EH (cell line): ENCODE measurements at places on chromosomes 2 and 18.
A peak's percentile ranks its signal among the peaks of the same experiment; 100 is the strongest.

GRCh38 chr2:187545238-187545751 lies 8.9 kb downstream of the TFPI start:
- DNase-seq = no peak

GRCh38 chr2:75500633-75501032 lies 60.1 kb downstream of the EVA1A start:
- DNase-seq = peak; percentile 72

DNA sequence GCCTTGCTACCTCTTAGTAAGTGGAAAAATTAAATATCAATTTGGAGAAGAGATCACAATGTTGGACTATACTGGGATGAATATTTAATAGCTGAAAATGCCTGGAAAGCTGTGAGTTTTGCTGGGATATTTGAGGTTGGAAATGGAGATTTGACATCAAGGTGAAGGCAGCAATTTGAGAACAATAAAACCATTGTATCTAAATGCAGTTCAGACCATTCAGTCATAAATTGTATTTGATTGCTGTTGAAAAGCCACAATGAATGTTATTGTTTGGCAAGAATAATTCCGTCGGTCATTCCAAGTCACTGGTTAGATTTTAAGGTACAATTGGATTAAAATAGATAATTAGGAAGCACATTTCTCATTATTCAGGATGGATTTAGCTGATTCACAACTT lies 325.6 kb downstream of the HRH4 start:
- DNase-seq = no peak

- DNase-seq = no peak
Observed at GRCh38 chr2:126719833-126720351, 63.9 kb downstream of the GYPC start.

GRCh38 chr2:201151127-201151981 lies 31.6 kb upstream of the CASP10 start:
- peak; percentile 97 for DNase-seq

DNA sequence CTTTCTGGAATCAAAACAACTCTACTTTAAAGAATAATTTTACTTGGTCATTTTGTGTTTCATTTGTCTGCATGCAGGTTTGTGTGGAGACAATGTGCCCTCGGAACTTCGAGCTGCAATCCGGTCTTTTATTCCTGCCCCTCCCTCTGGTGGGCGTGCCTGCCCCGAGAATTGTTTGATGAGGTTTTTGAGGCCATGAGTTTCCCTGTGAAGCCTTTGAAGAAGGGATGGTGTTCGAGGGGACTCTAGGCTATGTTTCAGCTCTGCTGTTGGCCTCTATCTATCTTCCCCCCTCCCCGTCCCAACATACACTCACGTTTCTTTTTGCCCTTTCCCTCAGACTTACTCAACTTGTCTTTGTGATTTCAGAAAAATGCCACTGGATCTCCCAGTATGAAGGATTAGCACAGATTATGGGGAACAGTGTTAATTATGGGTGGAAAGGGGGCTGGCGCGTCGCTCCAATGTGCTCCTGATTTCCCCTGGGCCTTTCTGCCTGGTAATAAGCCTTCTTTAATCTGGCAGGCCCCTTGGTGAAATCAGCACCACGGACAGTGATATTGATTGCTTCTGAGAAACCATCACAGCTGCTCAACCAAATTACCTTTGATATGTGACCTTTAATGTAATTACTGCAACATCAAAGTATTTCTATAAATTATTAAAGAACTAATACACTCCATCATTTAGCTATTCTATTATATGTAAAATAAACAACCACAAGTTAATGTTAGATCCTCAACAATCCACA lies 82.2 kb downstream of the CELF4 start:
- DNase-seq = peak; percentile 36

DNA sequence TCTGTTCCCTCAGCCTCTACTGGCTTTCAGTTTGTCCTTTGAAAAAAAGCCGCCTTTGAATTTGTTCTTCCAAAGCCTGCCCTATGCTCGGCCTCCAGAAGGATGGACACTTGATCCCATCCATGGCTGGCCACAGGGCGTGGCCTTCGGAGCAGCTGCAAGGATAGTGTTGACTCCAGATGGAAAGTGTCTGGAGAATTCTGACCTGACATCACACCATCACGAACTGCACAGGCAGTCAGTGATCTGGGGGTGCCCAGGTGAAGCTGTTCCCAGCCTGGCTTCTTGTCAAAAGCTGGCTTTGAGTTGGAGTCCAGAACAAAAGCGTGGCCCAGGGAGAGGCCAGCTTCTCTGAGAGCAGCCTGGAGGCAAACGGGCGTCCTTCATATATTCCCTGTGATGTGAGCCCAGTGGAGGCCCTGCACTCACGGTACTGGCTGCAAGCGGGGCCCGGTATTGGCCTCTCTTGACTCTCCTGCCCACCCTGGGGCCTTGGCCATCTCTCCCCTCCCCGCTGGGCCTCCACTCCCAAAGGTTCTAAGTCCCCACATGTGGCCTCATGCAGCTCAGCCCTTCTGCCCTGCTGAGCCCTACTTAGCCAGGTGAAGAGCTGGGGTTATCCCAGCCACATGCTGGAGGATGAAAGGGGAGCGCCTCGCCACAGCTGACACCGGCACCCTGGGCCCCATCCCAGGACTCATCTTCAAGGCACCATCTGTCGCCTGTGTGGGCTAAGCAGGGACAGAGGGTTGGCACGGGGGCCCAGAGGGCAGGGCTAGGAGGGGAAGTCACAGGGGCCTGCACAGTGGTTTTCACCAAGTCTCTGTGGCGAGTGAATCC lies 20.4 kb upstream of the ATOH8 start:
- no peak for DNase-seq

GRCh38 chr2:45822272-45822630 lies 170.8 kb downstream of the PRKCE start:
- DNase-seq = no peak

- DNase-seq = no peak
Observed at GRCh38 chr2:69386360-69386759, 667 bp downstream of the GFPT1 start.

- DNase-seq = no peak
Observed at GRCh38 chr2:22867973-22868372, 517.0 kb upstream of the KLHL29 start.

DNA sequence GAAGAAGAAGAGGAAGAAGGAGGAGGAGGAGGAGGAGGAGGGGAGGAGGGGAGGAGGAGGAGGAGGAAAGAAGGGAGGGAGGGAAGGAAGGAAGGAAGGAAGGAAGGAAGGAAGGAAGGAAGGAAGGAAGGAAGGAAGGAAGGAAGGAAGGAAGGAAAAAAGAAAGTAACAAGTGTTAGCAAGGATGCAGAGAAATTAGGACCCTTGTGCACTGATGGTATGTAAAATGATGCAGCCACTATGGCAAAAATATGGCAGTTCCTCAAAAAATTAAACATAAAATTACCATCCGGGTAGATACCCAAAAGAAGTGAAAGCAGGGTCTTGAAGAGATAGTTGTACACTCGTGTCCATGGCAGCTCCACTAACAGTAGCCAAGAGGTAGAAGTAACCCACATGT lies 67.4 kb downstream of the DYM start:
- DNase-seq = no peak

DNA sequence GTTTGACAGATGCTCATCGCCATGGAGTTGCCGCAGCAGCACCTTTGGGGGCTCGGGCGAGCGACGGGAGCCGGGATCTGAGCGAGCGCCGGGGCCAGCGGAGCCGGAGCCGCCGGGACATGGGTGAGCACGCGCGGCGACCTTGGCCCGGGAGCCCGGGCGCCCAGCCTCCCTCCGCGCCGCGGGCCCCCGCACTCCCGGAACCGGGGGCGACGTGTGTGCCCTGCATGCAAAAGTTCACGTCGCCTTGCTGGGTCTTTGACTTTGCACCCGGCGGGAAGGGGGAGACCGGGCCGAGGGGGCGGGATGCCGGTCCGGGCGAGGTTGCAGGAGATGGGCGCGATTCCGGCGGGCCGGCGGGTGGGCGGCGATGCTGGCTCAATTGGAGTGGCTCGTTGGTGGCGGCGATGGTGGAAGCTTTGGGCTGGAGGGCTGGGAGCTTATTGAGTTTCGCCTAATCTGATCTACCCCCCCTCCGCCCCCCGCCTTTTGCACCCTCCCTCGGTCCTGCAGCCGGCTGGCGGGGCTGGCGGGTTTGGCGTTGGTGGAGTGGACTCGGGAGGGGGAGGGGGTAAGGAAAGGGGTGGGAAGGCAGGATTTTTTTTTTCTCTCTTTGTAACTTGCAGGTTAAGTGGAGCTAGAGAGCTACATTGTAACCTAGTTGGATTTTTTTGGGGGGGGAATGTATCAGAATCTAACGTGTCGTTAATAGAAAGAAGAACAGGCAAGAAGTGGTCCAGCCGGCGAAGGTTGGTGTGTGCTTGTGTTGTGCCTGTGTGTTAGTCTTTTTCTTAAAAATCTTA lies at the start of gene SETBP1:
Gene SETBP1, plus strand, starts transcription at position 616 of the 803 bp plus-strand sequence. CDS start 20,459 bp downstream, outside the sequence.
- peak; percentile 17 for DNase-seq

DNA sequence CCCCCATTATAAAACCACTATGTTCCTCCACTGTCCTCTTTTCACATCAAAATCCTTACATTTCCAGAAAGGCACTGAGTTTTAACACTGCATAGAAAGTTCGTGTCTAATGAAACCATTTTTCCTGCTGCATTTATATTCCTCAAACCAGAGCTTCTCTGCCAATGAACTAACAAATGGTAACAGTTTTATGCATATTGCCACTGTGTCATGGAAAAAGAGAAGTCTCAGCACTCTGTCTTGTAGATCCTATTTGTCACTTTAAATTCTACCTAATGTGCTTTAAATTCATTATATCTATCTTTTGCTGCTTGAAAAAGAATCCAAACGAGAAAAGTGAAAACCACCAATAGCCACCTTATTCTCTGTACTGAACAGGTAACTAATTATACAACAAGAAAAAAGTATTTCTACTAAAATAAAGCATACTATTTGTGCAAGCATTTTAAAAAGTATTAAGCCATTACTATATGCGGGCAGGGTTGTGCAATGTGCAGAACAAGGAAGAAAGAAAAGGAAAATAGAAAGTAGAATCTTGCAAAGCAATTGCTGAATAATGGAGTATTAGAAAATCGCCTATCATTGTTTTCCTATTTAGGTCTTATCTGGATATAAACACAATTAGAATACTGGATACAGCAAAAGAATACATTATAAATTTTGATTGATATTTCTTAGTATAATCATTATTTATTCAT lies 328.9 kb downstream of the ZEB2 start:
- DNase-seq = no peak

GRCh38 chr2:96801005-96801785 lies 14.9 kb upstream of the CNNM3 start:
- DNase-seq = peak; percentile 55

GRCh38 chr2:220646424-220646823 lies 925.7 kb downstream of the EPHA4 start:
- no peak for DNase-seq

DNA sequence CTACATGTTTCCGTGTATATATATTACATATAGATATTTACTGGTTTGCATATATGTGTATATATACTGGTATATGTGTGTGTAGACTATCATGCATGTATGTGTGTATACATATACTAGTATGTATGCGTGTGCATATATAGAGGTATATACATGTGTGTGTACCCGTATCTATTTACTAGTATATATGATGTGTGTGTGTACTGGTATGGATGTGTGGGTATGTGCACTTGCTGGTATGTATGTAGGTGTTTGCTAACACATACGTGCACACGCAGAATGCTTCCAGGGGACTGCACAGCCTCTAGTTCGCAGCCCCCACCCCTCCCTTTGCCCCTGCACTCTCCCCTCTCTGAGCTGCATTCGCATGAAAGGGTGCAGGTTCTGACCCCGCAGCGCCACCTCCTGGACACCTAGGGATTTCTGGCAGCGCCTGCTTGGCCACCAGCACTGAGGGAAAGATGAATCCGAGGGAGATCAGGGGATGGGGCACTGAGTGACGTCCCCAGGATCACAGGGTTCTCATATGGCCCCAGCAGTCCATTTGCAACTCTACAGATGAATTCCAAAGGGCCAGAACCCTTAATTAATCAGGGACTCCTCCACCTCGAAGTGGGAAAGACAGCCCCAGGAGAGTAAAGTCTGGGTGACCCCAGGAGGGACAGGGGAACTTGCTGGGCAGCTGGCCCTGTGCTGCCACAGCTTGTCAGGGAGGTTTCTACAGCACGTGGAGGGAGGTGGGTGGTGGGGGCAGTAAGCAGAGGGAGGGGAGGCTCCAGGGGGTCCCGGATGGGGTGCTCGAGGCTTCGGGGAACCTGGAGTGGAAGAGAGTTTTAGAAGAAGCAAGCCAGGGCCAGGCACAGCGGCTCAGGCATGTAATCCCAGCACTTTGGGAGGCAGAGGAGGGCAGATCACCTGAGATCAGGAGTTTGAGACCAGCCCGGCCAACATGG lies 66.8 kb upstream of the ASAP2 start:
- peak; percentile 67 for DNase-seq

DNA sequence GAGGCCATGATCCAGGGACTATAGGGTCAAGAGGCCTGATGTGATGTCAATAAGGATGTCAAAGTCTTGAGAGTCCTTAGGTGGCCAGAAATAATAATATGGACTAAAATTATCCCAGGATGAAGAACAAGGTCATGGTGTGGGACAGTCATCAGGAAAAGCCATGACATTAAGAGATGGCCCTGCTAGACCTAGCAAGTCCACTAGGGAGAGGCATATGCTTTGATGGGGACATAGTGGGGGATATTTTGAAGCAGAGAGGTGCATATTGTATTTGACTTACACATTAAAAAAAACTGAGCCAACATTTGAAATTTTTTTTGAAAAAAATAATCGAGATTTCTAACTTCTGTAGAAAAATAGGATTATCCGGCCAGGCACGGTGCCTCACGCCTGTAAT lies 53.3 kb upstream of the CXCR4 start:
- no peak for DNase-seq

DNA sequence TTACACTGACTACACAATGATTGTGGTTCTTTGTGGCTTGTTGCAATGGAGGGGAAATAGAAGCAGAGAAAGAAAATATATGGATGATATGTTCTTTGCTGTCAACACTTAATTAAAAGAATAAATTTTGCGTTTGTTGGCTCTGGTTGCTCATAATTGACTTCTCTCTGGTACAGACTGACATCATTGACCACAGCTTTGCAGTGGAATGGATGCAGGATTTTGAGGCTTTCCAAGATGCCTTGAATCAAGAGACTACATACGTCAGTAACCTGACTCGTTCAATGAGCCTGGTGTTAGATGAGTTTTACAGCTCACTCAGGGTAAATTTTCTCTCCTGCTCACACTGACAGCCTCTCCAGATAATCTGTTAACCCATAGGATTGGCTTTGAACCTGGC lies 9.9 kb downstream of the GPN1 start:
- peak; percentile 54 for DNase-seq

GRCh38 chr18:44696892-44697291 lies 16.2 kb downstream of the SETBP1 start:
- DNase-seq = no peak

- DNase-seq = peak; percentile 18
Observed at GRCh38 chr2:30588994-30589393, 141.9 kb downstream of the LCLAT1 start.

GRCh38 chr2:168156661-168157060 lies 90.7 kb downstream of the STK39 start:
- DNase-seq = peak; percentile 95

GRCh38 chr18:37508207-37508606 lies 57.4 kb downstream of the CELF4 start:
- DNase-seq = no peak
